ENCODE measurements at places on chromosomes 1 and 21.
A peak's percentile ranks its signal among the peaks of the same experiment; 100 is the strongest.

GRCh38 chr1:46643368-46643775 is 24.8 kb downstream of the ATPAF1 start:
- peak; percentile 36 for DNase-seq

DNA sequence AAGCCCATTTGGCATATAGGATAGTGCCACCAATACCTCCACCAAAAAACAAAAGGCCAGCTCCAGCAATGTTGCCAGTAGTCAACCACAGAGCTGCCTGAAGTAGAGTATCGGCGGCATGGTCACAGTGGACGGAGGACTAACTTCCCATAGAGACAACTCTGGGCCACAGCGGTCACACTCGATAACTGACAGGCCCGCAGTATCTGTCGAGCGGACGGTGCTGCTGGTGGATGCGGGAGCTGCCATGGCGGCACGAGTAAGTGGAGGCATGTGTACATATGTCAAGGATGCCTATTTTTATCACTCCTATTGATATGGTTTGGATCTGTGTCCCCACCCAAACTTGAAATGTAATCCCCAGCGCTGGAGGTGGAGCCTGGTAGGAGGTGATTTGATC is 4.1 kb downstream of the KRTAP12-1 start:
- DNase-seq, result no peak

DNA sequence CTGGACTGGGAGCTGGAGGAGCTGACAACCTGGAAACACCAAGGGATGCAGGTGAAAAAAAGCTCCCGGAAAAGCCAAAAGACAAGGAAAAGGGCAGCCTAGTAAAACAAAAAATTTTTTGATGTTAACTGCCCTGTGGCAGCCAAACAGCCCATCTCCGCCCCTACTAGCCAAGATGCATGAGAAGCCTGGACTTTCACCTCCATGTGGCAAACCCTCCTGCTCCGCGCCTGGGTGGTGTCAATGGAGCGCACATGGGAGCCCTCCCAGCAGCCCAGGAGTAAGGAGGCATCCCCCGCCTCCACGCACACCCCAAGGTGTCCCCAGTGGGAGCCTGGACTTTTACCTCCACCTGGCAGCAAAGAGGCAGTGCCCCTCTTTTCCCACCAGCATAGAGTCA is 30.5 kb downstream of the LEMD1 start:
- no peak for DNase-seq

DNA sequence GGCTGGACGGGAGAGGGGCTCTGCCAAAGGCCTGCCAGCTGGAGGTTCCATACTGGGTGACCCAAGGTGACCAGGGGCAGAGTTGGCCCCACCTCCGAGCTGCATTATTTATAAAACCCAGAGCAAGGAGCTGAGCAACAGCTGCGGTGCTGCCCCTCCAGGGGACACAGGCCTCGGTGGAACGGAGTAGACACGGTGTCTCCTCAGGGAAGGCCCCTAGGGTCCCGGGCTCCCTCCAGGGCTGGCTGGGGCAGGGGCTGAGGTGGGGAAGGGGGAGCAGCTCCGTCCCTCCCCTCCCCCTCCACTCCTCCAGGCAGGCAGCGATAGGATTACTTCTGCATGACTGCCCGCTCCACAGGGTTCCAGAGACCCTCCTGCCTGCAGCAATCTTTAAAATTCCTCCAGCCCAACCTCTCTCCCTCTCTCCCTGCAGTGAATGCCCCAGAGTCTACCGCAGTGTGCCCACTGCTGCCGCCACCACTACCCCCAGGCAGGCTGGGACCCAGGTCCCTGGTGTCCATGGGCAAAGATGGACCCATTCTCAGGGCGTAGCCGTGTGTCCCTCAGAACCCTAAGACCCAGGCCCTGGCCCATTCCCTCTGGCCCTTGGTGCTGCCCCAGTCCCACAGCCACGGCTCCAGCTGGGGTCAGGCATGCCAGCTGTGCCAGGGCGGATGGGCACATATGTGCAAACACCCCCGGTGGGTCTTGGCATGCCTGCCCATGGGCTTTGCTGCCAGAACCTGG is 10.8 kb downstream of the AHDC1 start:
- DNase-seq, result no peak

DNA sequence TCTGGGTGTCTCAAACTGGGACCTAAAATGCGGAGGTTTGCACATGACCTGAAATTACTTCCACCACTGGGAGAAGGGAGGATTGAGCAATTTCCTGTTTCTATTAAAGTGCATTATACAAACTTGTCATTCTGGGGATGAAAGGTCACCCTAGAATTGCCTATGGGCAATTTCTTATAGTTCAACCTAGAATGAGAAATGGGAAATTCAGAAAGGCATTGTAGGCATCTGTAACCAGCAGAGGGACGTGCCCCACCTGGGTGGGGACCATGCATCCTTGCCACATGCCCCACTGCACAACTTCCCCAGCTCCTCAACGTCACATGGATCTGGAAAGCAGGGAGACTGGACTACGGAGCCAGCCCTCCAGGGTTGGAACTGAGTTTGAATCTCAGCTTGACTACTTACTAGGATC is 47.0 kb downstream of the MRPL39 start:
- DNase-seq, result no peak

Measured in HS-27A (cell line).